ENCODE measurements at places on chromosomes 16 and 17.

DNA sequence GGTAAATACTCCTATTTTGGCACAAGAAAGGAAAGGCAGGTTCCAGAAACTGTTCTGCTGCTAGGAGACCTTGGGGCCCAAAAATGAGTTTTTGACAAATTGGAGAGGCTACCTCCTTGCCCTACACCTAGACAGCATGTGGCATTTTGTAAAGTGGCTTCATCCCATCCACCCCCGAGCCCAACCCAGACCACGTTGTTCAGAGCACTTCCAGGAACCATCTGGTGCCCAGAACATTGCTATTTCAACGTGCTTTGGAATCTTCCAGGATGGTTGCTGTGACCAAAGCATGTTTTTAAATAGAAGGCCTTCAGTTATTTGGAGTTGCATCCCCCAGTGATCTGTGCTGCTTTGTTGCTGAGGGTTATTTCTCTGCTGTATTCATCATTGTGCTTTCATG is 116.3 kb upstream of the TOM1L1 start:
- DNase-seq: no peak

- no peak for DNase-seq
Measured at GRCh38 chr17:69093279-69093789, 32.6 kb upstream of the ABCA9 start.

GRCh38 chr17:63689479-63689878 is 10.4 kb downstream of the LIMD2 start:
- no peak for DNase-seq

GRCh38 chr16:86298758-86299134 is 211.6 kb upstream of the FOXF1 start:
- DNase-seq: no peak

- DNase-seq: no peak
Measured at GRCh38 chr17:55268649-55269480, 4.1 kb downstream of the HLF start.

- DNase-seq: no peak
Measured at GRCh38 chr17:35774499-35774898, 13.8 kb downstream of the C17orf50 start.

DNA sequence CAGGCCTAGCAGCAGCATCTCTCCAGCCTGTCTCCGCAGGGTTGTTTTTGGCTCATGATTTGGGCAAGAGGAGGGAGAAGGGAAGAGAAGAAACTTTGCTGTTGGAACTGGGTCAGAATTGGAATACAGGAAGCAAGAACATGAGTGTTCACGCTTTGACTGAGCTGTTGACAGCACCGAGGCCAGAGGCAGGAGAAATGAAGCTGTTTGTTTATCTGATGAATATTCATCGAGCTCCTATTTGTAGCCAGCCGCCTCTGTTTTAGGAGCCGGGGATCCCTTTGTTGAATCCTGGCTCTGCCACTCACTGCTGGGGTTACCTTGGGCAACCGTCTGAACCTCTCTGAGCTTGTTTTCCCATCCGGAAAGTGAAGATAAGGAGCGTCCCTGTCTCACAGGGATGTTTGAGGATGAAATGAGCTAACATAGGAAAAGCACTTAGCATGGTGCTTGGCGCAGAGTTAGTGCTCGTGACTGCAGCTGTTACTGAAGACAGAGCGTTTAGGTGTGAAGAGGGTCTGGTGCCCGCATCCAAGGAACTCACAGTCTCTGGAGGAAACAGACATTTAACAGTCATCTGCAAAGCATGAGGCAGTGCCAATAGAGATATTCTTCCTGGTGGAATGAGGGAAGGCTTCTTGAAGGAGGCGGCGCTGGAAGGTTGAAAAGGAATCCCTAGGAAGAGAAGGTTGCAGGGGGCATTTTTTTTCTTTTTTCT is 29.2 kb downstream of the RAP1GAP2 start:
- no peak for DNase-seq

GRCh38 chr17:17820463-17821158 is 16.2 kb downstream of the SREBF1 start:
- no peak for DNase-seq

DNA sequence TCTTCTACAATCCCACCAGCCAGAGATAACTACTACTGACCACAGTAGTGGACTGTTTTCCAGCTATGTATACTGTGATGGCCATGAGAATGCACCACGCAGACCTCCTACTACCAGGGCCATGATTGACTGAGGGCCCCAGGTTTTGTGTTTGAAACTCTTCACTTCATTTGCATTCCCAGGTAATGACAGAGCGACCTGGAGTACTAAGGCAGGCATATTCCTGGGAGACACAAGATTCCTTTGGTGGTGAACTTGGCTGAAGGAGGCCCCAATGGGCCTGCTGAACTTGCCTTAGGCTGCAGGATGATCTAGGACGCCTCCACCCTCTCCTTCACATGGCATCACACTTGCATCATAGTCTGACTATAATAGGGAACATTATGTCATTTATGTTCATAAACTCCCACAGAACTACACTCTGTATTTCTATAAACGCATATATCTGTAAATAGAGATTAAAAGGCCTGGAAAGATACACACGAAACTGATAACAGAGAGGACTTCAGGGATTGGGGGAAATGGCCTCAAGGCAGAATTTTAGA is 30.4 kb downstream of the CLEC19A start:
- DNase-seq: no peak

Data from CD4-positive, alpha-beta T cell treated with Interleukin-15 for 4 hours (primary cell).